ENCODE measurements at places on chromosomes 2 and 18. TPM values are rescaled to one million over a fixed set of nuclear protein-coding genes. Genes with fewer than 3 reads are reported as not detected.

MROH2A gene
- not detected for total RNA-seq

RAD51AP2 gene
- 0.07 TPM for total RNA-seq

ALPG gene
- not detected for total RNA-seq

C2orf80 gene
- total RNA-seq, result not detected

FKBP1B gene
- total RNA-seq, result 30.5 TPM

YWHAQ gene
- total RNA-seq, result 357 TPM

EPHA4 gene
- 40.3 TPM for total RNA-seq

LCT gene
- 0.19 TPM for total RNA-seq

GAL3ST2 gene
- total RNA-seq, result 0.51 TPM

EIF5B gene
- total RNA-seq, result 41.9 TPM

PAX8 gene
- 3.9 TPM for total RNA-seq

EPB41L3 gene
- 41.7 TPM for total RNA-seq

TTC39C gene
- total RNA-seq, result 28.8 TPM

PSMA8 gene
- total RNA-seq, result 0.29 TPM

SGPP2 gene
- total RNA-seq, result 19.8 TPM

MAP3K20 gene
- total RNA-seq, result 19.0 TPM

ARHGAP25 gene
- total RNA-seq, result 1.8 TPM

All from progenitor cell of endocrine pancreas (in vitro differentiated cells).